ENCODE measurements at places on chromosomes 13 and 19. TPM values are rescaled to one million over a fixed set of nuclear protein-coding genes. Genes with fewer than 3 reads are reported as not detected.

DNA sequence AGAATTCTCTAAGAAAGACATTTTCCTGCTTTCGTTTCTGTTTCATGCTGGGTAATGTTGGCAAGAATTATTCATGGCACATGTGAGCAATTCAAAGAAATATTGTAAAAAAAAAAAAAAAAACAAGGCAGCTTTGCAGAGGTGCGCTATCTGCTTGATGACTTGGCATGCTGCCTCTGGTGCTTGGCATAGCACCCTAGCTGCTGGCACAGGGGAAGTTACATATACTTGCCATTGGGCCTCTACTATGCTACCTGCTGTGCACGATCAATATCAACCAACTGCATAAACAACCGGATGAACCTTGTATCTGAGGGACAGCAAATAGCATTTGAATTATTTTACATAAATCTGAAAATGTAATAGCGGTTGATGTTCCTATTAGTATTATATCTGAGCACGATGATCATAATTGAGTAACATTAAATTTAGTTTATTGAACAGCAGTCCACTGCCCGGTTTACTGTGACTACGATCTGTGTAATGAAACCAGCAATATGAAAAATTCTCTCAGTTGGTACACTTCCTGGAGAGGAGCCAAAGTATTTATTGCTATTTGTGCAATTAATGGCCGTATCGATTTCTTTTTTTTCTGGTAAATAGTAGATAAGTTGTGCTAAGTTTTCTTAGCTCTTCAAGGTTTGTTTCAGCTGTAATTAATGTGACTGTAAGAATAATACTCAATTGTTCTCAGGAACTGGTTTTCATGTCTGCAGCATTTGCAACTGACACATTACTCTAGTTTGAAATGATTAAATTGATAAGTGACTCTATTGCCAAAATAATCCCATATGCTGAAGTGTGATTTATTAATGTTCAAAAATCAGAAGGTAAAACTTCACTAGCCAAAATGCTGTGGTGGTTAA is 717.3 kb downstream of the DACH1 start:
- no peak for DNase-seq

DNA sequence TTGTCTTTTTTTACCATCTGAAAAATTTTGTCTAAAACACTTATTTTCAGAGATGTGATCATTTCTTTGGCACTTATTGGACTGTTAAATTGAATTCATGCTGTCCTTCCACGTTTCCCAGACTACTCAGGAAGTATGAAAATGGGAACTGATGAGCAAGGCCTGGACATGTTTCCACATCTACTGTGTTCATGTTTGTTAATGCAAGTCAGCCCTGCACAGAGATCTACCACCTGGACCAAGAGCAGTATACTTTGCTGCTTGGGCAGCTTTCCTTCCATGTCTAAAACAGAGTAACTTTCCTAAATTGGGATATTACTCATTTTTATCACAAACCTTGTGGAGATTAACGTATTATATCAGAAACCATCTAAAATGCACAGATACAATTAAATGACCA is 687.4 kb downstream of the DIAPH3 start:
- DNase-seq: no peak

DNA sequence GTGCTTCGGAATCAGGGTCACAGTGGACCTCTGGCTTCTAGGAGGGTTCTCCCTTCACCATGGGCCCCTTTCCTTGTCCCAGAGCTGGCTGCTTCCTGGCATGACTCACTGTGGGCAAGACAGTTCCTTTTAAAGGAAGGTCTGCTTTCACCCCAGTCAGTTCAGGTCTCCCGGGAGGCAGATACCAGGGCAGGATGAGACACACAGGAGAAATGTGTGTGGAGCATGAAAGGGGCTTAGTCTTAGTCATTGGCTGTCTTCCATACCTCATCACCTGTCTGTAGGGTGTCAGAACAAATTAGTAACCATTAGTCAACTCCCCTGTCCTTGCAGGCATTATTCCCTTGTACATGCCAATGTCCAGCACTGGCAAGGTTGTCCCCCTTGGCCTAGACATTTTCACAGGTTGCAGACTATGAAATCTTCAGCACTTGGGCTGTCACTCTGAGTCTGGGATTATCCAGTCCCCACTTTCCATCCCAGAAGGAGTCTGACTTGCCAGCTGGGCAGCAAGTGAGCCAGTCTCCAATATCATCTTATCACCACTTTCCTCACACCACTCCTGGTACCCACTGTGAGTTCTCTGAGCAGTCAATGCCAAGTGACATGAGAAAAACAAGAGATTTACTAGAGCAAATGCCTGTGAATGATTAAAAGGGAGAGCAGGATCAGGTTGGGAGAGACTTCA is 76.8 kb upstream of the MEDAG start:
- no peak for DNase-seq

Gene UBE2L5
- 0.21 TPM for total RNA-seq

DNA sequence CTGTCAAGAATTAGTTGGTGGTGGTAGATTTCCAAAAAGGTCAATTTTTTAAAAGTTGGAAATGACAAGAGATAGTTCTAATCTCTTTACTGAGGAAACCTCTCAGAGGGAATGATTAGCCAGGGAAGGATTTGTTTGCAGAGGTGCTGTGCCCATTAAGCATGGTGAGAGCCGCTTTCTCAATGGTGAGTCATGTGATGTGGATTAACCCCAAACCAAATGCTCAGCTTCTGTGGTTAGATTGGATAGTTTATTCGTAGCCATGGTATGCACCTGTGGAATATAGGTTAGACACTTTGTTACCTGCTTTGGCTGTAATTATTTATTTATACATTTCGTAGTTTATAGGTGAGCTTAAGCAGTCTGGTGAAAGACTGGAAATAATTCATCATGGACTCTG is 7.1 kb downstream of the HNRNPM start:
- DNase-seq: no peak

- no peak for DNase-seq
These were observed 23.2 kb upstream of the GPC5 start for GRCh38 chr13:91375116-91375729.

Gene ZNF540
- total RNA-seq: 6.1 TPM

Gene EGLN2
- total RNA-seq: 39.5 TPM

GRCh38 chr19:14054099-14054498 is 7.8 kb downstream of the PALM3 start:
- no peak for DNase-seq

GRCh38 chr19:38949580-38950367 is 19.0 kb downstream of the MRPS12 start:
- peak; percentile 28 for DNase-seq
